ENCODE measurements at places on chromosomes 16 and 17.

DNA sequence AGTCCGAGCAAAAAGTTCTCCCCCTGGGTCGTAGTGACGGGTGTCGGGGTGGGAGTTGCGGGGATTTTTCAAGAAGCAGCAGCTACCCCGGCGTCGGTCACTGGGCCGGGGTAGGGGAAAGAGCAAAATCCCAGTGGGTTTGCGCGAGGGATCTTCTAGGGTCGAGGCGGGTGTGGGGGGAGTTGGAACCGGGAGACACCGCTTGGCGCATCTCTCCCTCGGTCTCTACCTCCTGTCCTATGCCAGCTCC is 2.3 kb upstream of the UBTF start:
- no peak for DNase-seq

- no peak for DNase-seq
These were observed 37.6 kb upstream of the DHRS7B start for GRCh38 chr17:21089145-21089544.

GRCh38 chr16:10776280-10776679 is 32.6 kb downstream of the NUBP1 start:
- DNase-seq = no peak

DNA sequence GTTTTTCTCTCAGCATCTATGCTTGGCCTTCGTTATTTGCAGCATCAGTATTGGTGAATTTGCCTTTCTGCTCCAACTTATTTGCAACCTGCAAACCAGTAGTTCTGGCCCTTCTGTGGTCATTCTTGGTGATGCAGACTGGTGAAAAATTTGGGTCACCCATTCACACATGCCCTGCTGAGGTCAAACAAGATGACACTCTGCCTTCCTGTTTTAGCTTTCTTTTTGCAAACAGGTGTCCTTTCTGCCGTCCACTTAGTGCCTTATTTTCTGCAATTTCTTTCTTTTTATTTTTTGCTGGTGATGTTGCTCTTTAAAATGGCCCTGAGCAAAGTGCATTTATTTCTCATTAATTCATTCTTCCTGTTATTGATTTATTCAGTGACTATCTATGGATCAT is 31.3 kb downstream of the PLCG2 start:
- no peak for DNase-seq

GRCh38 chr16:85184404-85184803 is 72.1 kb upstream of the CIBAR2 start:
- DNase-seq = no peak

DNA sequence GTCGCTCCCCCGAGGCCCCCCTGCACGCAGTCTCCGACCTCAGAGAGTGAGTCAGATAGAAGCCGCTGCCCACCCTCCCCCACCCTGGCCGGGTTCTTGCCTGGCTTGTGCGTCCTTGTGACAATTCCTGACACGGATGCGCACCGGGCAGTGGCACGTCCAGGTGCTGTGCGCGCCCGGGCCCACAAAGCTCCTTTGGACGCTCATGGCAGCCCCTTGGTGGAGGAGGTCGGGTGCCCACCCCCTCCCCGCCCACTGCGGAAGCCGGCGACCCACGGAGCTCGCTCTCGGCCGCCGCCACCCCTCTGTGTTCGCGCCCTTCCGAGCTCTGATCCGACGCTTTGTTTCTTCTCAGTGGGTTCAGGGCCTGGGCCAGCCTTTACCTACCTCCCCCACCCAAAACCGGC is 662 bp upstream of the TUBB3 start:
- peak; percentile 4 for DNase-seq

DNA sequence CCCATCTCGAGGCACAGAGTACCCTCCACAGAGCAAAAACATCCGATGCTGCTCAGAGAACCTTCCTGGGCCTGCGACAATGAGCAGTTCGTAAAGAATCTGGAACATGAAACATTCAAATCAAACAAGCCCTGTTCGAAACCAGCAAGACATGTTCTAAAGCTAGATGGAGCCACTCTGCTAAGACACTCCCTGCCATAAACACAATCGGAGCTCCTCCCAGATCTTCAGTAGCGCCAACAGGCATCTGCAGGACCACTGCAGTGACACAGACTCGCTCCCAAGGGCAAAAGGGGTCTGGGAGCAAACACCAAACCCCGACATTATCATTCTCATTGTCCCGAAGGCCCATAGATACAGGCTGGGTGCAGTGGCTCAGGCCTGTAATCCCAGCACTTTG is 108.7 kb downstream of the ZFHX3 start:
- DNase-seq = no peak

GRCh38 chr16:660459-661183 is 7.3 kb upstream of the RHOT2 start:
- no peak for DNase-seq

GRCh38 chr16:84485255-84486010 is 19.0 kb downstream of the MEAK7 start:
- no peak for DNase-seq

DNA sequence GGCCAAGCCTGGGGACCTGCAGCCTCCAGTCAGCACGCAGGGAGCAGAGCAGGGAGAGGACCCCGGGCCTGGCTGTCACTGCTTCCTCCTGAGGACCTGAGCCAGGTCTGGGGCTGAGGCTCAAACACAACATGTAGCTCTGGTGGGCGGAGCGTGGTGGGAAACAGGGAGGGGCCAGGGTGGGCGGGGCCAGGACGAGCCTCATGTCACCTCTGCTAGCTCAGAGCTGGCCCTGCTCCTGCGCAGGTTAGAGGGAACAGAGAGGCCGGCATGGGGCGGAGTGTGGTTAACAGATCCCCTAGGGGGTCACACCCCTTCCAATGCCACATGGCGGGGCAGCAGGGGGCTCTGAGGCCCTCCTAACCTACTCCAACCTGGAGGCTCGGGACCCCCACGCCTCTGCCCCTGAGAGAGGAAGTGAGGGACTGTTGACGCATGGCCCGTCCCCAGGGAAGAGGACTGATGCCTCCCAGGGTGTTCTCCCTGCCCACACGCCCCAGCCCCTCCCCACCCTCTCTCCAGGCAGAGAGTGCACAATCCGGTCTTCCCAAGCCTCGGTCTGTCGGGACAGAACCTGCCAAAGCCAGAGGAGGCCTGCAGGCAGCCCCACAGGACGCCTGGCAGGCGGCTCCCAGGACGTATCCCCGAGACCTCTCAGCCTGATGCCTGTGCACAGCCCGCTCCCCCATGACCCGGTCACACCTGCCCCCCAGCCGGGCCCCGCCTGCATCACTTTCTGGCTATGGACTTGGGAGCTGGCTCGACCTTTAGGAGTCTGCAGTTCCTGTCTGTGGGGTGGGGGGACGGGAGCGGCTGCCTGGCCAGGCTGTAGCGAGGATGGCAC is 15.2 kb downstream of the PIEZO1 start:
- DNase-seq = no peak

- DNase-seq = no peak
These were observed 46.1 kb upstream of the SLC25A19 start for GRCh38 chr17:75335315-75335714.

DNA sequence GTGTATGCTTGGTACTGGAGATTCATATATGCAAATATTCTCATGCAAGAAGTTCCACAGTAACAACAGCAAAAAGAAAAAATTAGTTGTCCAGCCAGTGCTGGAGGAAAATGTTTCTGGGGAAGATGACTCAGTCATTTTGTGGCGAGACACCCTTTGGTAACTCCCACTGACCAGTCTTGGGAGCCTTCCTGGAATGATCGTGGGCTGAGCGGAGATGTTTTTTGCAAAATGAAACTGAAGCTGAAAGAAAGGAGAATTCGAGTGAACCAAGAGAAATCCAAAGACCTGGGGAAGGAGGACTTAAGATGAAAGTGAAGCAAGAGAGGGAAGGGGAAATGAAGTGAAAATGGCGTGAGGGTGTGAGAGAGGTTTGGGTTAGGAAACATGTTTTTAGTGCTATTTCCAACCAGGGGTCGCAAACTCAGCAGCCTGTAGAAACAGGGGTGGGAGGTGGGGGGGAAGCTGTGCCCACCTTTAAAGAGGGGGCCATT is 5.2 kb downstream of the ITPRIPL2 start:
- DNase-seq = no peak

All from NCI-H1105 (cell line).